Astrocyte (in vitro differentiated cells and primary cell): ENCODE measurements at places on chromosomes 16 and 17.

DNA sequence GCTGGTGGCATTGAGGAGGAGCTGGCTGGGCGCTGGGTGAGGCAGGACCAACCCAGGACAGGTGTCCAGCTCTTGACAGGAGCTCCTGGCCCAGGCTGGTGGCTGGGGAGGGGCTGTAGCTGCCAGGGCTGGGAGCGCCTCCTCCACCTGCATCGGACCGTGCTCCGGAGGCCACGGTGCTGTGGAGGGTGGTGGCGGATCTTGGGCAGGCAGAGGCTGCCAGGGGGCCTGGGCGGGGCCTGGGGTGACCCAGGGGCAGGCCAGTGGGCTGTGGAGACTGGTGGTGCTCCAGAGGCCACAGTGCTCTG lies 32.0 kb downstream of the SOX8 start:
- H3K27ac ChIP-seq: no peak overlapping the region
- no peak overlapping the region for H3K4me3 ChIP-seq
- no peaks in the 10 kb centered on the region for H3K4me1 ChIP-seq
- DNase-seq: no peak
- H3K27me3 ChIP-seq: peaks cover 35% of the 10 kb centered on the region

DNA sequence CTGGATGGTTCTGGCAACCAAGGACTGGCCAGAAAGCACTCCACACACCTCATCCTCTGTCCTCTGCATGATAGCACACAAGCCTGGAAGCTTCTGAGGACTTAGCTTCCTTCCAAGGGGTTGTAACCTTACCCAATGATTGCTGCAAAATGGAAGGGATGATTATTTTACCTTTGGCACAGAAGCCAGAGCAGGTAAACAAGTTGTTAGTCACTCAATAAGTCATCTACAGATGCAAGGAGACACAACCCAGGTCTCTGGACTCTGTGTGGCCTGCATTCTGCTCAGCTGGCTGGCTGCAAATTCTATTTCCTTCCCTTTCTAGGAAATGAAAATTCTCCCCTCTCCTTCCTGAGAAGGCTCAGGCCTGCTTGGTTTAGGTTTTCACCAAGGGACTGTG lies 26.7 kb upstream of the DYNLL2 start:
- no peaks in the 10 kb centered on the region for H3K36me3 ChIP-seq
- H3K27me3 ChIP-seq: peaks cover 11% of the 10 kb centered on the region
- no peak for DNase-seq
- H3K27ac ChIP-seq: no peak overlapping the region
- peaks cover 6% of the 10 kb centered on the region for H3K4me1 ChIP-seq

DNA sequence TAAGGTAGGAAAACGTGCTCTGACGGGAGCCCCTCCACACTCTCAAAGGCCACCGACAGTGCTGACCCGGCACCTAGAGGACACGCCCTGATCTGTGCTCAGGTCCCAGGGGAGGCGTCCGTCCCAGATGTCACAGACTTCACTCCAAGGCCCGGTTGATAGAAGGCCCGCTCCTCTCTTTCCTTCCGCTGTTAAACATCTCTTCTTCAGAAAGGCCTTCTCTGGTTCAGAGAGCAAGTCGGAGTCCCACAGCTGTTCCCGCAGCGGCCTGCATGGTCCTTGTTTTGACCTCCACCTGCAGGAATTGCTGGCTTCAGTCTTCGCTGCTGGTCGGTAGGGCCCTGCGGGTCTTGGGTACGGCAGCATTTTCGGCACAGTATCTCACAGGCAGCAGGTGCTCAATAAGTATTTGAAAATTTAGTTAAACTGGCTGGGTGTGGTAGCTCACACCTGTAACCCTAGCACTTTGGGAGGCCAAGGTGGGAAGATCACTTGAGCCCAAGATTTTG lies 88.5 kb downstream of the MRC2 start:
- H3K36me3 ChIP-seq: no peaks in the 10 kb centered on the region
- no peak for DNase-seq
- H3K27me3 ChIP-seq: no peaks in the 10 kb centered on the region

DNA sequence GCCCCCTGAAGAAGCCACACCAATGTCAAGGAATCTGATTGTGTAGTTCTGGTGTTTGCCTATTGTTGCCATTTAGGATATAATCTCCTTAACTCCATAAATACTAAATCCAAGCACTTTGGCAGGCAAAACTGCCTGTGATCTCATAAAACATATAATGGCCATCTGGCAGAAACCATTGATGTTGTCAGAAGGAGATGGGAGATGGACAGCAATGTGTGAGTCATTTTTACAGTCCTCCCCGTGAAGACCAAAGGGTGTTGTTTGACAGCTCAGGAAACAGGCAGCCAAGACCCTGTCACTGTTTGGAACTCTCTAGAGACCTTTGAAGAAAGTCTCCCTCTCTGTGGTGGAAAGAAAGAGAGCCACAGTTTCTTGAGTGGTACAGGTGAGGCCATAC lies 454.1 kb downstream of the HS3ST3B1 start:
- no peaks in the 10 kb centered on the region for H3K36me3 ChIP-seq
- no peaks in the 10 kb centered on the region for H3K4me1 ChIP-seq
- no peaks in the 10 kb centered on the region for H3K27me3 ChIP-seq
- H3K4me3 ChIP-seq: no peak overlapping the region

- H3K4me3 ChIP-seq: no peak overlapping the region
- DNase-seq: peak; percentile 16
- no peak overlapping the region for H3K27ac ChIP-seq
- H3K27me3 ChIP-seq: peaks cover 3% of the 10 kb centered on the region
- H3K36me3 ChIP-seq: no peaks in the 10 kb centered on the region
These were observed 190.1 kb upstream of the TBX2 start for GRCh38 chr17:61209525-61209924.

DNA sequence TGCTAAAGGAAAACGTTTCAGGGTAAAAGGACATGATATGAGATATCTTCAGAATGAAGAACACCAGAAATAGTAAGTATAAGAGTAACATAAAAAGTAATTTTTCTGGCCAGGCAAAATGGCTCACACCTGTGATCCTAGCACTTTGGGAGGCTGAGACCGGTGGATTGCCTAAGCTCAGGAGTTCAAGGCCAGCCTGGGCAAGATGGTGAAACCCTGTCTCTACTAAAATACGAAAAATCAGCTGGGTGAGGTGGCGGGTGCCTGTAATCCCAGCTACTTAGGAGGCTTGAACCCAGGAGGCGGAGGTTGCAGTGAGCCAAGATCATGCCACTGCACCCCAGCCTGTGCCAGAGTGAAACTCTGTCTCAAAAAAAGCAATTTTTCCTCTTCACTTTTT lies 56.6 kb upstream of the NFAT5 start:
- DNase-seq: no peak
- no peaks in the 10 kb centered on the region for H3K4me1 ChIP-seq
- H3K27me3 ChIP-seq: no peaks in the 10 kb centered on the region
- no peak overlapping the region for H3K27ac ChIP-seq

DNA sequence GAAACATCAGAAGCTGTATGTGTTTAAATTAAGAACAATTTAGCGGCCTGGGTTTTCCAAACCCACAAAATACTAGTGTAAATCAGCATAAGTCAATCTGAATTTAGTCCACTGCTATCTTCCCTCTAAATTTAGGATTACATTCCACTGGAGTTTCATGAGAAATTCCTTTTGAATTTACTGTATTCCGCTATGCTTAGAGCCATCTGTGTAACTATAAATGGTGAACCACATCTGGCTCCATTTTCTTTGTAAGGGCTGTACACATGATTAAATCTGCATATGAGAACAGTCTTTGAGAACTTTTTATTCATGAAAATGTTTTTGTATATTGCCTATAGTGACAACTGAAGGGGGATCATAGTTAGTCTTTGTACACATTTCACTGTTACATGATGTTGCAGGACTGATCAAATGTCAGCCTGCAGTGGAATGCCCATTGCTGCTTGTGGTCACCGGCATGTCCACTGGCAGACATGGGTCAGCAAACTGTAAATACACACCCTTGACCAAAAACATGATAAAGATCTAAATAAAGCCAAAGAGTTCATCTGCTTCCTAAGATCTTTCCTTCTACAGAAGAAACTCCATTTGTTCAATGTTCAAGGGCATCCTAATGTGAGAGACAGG lies 36.8 kb downstream of the RPGRIP1L start:
- no peaks in the 10 kb centered on the region for H3K4me1 ChIP-seq
- H3K4me3 ChIP-seq: no peak overlapping the region
- H3K27ac ChIP-seq: no peak overlapping the region
- DNase-seq: peak; percentile 27

- peaks cover 19% of the 10 kb centered on the region for H3K4me1 ChIP-seq
- DNase-seq: no peak
- no peaks in the 10 kb centered on the region for H3K27me3 ChIP-seq
- peak overlapping the region; percentile 62 for H3K4me3 ChIP-seq
These were observed 15.9 kb downstream of the GRB7 start for GRCh38 chr17:39753514-39754160.
